ENCODE measurements at places on chromosomes 12 and 14.
A peak's percentile ranks its signal among the peaks of the same experiment; 100 is the strongest.

- DNase-seq: no peak
Measured at GRCh38 chr14:28303248-28303647, 463.3 kb upstream of the FOXG1 start.

GRCh38 chr12:113161415-113162016, 12.0 kb downstream of the CFAP73 start:
- no peak for DNase-seq

DNA sequence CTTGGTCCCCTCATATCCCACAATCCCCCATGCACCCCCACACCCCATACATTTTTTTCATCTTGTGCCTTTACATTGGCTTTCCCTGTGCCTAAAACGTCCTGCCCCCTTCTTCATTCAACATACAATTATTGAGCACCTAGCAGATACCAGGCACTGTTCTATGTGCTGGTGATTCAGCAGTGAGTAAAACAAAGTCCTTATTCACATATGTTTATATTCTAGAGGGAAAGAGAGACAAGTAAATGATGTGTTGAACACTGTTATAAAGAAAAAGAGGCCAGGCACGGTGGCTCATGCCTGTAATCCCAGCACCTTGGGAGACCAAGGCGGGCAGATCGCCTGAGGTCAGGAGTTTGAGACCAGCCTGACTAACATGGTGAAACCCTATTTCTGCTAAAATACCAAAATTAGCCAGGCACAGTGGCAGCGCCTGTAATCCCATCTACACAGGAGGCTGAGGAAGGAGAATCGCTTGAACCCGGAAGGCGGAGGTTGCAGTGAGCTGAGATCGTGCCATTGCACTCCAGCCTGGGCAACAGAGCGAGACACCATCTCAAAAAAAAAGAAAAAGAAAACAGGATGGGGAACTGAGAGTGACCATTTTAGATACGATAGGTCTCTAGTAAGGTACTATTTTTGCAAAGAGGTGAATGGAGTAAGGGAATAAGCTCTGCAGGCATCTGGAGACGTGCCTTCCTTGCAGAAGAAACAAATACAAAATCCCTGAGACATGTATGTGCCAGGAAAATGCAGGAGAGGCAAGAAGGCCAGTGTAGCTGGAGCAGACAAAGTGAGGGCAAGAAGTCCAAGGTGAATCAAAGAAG, 12.2 kb downstream of the SLC7A7 start:
- no peak for DNase-seq

DNA sequence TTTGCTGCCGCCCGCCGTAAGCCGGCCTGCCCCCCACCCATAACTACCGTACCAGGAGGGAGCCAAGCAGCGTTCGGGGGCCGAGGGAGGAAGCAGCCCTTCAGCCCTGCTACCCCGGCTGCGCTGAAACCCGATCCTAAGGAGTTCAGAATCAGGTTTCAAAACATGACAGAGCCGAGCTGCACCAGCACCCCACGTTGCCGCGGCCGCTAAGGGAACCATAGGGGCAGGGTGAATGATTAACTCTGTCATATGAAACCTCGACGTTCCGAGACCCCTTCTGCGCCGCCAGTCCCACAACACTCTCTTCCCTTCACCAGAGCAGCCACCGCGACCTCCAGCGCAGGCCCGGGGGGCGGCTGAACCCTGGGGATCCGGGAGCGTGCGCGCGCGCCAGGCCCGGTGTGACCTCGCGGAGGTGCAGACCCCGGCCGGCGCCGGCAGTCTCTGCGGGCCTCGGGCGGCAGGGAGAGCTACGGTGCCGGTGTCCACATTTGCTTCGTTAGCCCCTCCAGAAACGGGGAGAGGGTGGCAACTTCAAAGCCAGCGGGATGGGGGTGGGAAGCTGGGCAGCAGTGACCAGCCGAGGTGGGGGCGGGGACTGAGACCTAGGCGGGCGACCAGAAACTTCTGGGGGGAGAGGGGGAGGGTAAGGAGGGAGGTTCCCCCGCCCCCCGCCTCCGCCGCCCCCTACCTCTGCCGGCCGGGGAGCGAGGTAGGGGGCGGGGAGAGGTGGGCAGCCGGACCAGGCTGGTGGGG, 1.6 kb downstream of the SIX4 start:
- DNase-seq: no peak

GRCh38 chr14:75996488-75996887, 10.9 kb downstream of the IFT43 start:
- DNase-seq: no peak

DNA sequence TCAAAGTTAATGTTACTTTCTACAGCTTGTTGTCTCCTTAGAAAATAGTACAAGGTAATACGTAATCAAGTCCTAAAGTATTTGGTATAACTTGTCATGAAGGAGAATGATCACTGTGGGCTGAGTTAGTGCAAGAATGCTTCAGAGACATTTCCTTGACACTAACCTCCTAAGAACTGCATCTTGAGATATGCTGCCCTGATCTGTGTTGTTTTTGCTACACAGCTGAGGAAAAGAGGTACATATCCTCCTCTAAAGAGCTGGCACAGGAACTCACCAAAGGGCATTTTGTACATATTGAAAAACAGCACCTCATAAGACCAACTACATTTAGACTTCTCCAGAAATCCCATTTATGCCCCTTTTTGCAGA, 28.7 kb downstream of the RAP1B start:
- DNase-seq: no peak

DNA sequence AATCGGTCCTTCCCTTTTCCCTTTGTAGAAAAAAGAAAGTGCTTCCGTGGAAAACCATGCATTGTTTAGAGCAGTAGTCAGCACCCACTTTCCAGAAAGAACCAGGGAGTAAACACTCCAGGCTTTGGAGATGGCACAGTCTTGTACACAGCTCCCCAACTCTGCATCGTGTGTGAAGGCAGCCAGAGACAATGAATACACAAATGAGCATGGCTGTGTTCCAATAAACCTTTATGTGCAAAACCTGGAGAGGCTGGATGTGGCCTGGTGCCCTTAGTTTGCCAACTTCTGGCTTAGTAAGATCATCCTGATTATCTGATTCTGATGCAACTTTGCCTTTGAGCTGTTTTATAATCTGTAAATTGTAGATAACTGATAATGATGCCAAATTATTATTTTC, 463.4 kb upstream of the TMEM132C start:
- no peak for DNase-seq

- no peak for DNase-seq
Measured at GRCh38 chr14:64038841-64039542, 186.2 kb downstream of the SYNE2 start.

DNA sequence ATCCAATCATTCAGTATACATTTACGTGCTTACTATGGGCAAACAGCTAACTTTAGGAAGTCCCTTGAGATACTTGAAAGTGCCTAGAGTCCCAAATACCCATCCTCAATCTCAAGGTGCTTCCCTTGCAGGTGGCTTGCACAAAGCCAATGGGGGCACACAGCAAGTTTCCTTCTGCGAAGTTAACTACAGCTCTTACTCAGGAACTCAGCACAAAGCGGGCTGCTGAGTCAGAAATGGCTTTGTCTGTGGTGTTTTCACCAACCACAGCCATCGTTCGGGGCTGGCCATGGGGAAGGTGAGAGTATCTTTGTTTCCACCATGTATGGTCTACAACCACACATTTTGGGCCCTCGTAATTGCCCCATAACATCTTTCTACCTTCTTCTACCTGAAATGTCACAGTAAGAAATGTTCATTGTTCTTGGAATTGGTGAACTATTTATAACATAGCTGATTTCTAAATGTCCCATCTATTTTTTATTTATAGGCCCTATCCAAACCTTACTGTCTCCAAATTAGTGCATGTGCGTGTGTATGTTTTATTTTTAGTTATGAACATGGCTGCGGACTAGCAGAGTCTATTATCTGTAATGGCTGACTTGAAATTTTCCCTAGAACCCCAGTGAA, 13.9 kb downstream of the MFAP5 start:
- DNase-seq: peak; percentile 18

DNA sequence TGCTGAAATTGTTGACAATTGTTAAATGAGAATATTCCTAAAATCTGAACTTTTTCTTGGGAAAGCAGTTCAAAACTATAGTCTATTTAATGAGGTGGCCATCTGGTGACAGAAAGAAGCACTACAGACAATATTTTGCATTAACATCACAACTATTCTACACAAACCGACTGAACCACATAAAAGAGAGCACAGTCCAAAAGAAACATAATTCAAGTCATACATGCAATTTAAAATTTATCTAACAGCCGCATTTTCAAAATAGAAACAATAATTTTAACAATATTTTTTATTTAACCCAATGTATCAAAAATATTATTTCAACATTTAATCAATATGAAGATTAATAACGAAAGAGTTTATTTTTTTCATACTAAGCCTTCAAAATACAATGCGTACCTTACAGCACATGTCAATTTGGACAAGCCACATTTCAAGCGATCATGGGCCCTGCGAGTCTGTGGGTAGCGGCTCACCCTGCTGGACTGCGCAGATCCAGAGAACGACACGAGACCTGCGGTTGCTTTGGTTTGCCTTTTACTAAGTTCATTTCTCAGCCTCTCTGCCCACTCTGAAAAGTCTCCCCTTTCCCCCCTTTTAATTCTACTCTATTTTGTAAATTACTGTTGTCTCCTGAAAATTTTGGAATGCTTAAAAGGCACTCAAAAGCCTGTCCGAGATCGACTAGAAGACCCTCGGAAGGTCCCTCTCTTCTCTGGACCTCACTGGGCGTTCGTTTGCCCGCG, 947 bp upstream of the LRRC9 start:
- DNase-seq: peak; percentile 29

GRCh38 chr12:112169966-112170365, 44.6 kb downstream of the TRAFD1 start:
- DNase-seq: no peak

GRCh38 chr14:68081489-68081888, 261.9 kb downstream of the RAD51B start:
- no peak for DNase-seq

GRCh38 chr12:39605501-39605900, 14.1 kb downstream of the ABCD2 start:
- no peak for DNase-seq

DNA sequence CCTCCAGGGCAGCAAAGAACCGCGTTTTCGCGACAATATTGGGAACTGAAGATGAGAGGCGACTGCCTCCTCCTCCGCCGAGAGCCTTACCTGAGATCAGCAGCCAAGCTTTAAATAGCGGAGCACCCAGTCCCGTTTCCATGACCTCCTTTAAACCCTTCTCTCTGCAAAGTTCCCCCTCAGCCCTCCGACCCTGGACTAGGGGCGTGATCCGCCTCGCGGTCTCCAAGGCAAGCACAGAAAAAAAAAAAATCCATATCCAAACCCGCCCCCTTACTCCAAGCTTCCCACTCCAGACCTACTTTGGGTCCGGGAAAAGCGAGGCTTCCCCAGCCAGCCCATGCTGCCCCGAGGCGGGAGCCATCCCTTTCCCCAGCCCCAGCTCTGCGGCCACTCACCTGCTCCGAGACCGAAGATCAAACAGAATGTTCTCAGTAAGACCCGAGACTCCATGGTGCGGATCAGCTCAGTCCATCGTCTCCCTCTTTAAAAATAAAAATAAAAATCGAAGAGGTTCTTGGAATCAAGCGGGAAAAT, 630 bp downstream of the NELL2 start:
- DNase-seq: peak; percentile 33

DNA sequence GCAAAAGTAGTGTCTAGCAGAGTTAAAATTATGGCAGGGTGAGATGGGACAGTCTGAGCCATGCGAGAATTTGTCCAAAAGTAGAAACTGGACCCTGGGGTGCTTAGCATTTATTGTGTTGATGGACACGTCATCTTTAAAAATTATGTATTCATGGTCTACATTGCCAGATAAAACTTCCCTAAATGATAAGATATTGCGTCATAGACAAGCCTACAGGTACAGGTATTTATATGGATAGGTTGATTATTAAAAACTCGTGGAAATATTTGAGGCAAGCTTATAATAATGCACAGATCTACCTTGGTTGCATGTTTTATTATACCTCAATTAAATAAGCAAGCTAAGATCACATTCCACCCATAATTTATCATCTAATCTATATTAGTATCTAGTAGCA, 196.0 kb upstream of the PDZRN4 start:
- DNase-seq: no peak

DNA sequence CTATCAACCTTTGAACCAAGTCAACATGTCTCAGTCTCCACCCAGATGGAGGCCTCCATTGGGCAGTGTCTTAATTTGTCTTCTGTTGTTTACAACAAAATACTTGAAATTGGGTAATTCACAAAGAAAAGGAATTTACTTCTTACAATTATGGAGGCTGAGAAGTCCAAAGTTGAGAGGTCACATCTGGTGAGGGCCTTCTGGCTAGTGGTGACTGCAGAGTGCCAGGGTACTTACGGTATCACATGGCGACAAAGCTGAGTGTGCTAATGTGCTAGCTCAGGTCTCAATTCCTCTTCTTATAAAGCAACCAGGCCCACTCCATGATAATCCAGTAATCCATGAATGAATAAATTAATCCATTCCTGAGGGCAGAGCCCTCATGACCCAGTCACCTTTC, 4.7 kb downstream of the NID2 start:
- DNase-seq: no peak

DNA sequence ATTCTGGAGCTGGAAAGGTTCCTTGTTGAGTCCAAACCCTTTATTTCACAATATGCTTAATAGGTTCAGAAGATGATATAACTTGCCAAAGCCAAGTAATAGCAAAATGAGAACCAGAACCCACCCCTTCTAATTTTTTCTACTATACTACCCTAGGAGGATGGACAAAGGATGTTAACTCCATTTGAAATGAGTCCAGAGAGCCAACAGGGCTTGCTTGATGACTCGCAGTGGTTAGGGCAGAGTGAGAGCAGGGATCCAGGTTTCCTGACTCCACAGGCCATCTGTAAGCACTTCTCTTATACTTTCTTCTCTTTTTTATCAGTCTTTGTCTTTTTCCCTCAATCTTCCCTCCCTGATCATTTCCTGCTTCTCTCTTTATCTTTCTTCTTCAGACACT, 668.1 kb downstream of the MED13L start:
- no peak for DNase-seq

DNA sequence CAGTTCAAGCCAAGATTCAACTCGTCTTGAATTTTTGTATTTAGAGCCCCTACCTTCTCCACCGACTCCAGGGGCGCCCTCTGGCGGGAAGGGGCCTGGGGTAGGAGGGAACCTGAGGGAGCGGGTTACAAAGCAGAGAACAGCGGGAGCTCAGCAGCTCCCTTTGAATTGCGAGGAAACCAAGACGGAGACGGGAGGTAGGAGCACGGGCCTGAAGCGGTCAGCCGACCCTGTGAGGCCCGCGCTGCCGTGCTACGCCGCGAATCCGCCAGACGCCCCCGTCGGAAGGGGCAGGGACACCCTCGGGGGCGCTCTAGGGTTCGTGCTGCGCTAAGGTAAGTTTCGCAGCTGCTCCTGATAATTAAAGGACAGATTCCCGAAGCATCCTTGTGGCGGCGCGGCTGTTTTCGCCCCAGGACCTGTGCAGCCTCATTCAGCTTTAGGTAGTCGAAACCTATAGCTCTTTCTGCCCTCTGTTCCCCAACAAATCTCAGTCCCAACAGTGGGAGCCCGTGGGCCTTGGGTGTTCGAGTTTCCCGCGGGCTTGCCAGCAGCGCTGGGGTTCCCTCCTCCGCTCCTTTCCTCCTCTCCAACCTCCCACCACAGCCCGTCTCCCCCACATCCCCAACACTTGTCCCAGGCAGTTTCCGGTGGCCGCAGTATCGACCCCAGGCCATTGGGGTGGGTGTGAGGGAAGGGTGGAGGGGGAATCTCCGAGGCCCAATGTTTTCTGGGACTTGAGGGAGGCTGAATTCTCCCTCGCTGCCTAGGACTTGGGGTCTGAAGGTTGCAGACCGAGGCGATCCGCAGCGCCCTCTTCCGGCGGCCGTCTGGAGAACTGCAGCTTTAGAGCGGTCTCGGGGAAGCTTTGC, 5.1 kb upstream of the NKX2-1 start:
- no peak for DNase-seq

- no peak for DNase-seq
Measured at GRCh38 chr12:118480235-118480634, 103.9 kb downstream of the SUDS3 start.
